ENCODE measurements at places on chromosomes 12 and 14. TPM values are rescaled to one million over a fixed set of nuclear protein-coding genes. Genes with fewer than 3 reads are reported as not detected.

Gene KRT73
- total RNA-seq, result not detected

Gene LRRIQ1
- 0.49 TPM for total RNA-seq

Gene KRT72
- total RNA-seq, result not detected

Gene KLHDC1
- 0.09 TPM for total RNA-seq

Gene HOXC6
- total RNA-seq, result 4.9 TPM

Gene CLEC2A
- not detected for total RNA-seq

Gene KRT81
- 3,224 TPM for total RNA-seq

Gene CLEC1B
- total RNA-seq, result not detected

Measured in A549 treated with AZD2906 at 1 μM for 4 hours (cell line).